Stimulated activated CD4-positive, alpha-beta T cell treated with anti-CD3 and anti-CD28 coated beads, Interleukin-4, amount 100 ng/mL, for 1 hour (primary cell): ENCODE measurements at places on chromosomes 6 and 20.

- no peak for DNase-seq
These were observed 18.1 kb upstream of the ASCC3 start for GRCh38 chr6:100899202-100899601.

- no peak for DNase-seq
These were observed 270.1 kb upstream of the ARID1B start for GRCh38 chr6:156507106-156507505.

- DNase-seq: no peak
These were observed 616.7 kb downstream of the PHF3 start for GRCh38 chr6:64252256-64252655.

GRCh38 chr6:82954356-82954755, 111.3 kb downstream of the UBE3D start:
- no peak for DNase-seq

DNA sequence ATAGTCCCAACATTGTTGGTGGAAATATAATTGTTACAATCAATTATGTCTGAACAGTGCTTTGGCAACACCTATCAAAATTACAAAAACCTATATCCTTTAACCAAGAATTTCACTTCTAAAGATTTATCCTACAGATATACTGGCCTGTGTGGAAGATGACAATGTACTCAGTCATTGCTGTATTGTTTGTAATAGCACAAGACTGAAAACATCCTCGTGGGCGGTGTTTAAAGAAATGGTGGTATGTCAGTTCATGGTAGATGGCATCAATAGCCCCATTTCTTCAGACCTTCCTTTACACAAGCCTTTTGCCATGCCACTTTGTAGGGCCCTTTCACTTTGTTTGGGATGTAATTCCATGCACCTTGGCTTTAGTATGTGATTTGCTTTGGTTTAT, 9.8 kb upstream of the TPBG start:
- DNase-seq: no peak

DNA sequence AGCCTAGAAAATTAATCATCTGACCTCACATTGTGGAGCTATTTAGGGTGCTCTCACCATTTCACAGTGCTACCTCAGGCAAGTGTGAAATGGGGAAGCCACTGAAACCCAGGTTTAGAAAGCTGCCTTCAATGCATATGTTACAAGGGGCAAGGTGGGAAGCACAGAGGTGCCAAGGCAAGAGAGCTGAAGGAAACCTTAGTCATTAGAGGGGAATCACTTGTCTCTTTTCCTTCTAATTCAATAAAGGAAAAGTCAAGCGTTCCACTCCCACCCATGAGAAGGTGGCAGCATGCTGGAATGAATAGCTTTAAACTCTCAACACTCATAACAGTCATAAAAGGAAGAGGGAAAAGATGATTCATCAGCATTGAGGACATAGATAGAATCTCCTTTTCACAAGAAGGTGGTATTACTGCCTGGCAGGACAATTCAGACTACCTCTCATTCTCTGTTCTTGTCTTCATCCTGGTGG, 251.9 kb upstream of the IRAK1BP1 start:
- no peak for DNase-seq

GRCh38 chr6:43946641-43947363, 176.8 kb downstream of the VEGFA start:
- no peak for DNase-seq

DNA sequence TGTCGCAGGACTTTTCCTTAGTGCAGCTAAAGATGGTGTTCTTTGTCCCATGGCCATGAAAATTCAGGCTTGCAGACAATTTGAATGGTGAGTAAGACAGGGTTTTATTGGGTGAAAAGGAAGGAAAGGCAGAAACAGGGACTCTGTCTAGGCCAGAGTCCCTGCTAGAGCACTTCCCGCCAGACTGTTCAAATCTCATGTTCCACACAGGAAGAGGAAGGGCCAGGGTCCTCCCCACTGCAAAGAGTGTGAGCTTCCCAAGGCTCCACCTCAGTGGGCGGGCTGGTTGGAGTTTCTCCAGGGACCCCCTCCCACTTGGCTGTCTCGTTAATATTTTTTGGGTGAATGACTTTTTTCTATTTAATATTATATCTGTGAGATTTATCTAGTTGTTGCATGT, 29.0 kb downstream of the COL19A1 start:
- no peak for DNase-seq

GRCh38 chr6:13908955-13909381, 15.8 kb upstream of the RNF182 start:
- DNase-seq: peak; percentile 16

- DNase-seq: no peak
These were observed 72.9 kb downstream of the PSMB1 start for GRCh38 chr6:170480050-170480692.

DNA sequence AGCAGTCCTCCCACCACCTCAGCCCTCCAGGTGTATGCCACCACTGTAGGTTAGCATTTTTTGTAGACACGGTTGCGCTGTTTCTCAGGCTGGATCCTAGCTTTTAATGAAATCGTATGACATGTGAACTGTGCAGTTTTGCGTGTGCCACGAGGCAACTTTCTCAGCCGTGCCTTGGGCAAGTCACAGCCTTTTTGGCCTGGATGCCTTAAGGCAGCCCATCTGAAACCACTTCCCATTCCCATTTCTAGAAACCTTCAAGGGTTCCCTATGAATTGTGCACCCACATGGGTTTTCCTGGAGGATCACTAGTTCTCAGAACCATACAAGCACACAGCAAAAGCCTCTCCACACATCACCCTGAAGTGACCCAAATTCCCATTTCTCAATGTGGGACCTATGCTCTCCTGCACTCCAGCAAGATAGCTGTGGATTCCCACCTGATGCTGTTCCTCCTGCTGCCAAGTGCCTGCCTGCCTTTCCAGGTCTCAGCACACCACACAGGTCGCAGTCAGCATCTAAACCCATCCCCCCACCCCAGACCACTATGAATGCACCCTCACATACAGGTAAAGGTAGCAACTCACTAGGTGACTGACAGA, 28.9 kb downstream of the SNX5 start:
- no peak for DNase-seq

GRCh38 chr20:26214991-26215390, 518.3 kb upstream of the ZNF337 start:
- DNase-seq: no peak

- no peak for DNase-seq
These were observed 73.4 kb upstream of the SIM1 start for GRCh38 chr6:100538086-100538485.

- no peak for DNase-seq
These were observed at the start of gene TRAPPC3L for GRCh38 chr6:116545651-116546050. TRAPPC3L (minus strand) TSS chr6:116545684; CDS start chr6:116545514, 170 bp downstream.

DNA sequence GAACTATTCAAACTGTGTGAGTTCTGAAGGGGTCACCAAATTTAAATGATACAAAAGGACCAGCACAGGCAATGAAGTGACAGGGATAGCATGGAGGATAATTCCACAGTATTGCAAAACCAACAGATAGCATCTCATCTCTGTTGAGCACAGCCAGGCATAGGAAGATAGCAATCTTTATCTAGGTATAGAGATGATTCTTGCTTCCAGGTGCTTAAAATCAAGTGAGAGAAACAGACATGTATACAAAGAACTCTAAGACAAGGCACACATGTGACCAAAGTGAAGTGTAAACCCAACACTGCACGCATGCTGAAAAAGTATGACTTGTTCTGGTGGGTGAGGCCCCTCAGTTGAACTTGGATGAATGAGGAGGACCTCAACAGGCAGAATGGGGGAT, 48.4 kb upstream of the ARMC2 start:
- no peak for DNase-seq

DNA sequence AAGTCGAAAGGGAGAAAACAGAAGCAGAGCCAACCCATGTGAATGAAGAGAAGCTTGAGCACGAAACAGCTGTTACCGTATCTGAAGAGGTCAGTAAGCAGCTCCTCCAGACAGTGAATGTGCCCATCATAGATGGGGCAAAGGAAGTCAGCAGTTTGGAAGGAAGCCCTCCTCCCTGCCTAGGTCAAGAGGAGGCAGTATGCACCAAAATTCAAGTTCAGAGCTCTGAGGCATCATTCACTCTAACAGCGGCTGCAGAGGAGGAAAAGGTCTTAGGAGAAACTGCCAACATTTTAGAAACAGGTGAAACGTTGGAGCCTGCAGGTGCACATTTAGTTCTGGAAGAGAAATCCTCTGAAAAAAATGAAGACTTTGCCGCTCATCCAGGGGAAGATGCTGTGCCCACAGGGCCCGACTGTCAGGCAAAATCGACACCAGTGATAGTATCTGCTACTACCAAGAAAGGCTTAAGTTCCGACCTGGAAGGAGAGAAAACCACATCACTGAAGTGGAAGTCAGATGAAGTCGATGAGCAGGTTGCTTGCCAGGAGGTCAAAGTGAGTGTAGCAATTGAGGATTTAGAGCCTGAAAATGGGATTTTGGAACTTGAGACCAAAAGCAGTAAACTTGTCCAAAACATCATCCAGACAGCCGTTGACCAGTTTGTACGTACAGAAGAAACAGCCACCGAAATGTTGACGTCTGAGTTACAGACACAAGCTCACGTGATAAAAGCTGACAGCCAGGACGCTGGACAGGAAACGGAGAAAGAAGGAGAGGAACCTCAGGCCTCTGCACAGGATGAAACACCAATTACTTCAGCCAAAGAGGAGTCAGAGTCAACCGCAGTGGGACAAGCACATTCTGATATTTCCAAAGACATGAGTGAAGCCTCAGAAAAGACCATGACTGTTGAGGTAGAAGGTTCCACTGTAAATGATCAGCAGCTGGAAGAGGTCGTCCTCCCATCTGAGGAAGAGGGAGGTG, 38.7 kb downstream of the ZBTB2 start:
- no peak for DNase-seq

DNA sequence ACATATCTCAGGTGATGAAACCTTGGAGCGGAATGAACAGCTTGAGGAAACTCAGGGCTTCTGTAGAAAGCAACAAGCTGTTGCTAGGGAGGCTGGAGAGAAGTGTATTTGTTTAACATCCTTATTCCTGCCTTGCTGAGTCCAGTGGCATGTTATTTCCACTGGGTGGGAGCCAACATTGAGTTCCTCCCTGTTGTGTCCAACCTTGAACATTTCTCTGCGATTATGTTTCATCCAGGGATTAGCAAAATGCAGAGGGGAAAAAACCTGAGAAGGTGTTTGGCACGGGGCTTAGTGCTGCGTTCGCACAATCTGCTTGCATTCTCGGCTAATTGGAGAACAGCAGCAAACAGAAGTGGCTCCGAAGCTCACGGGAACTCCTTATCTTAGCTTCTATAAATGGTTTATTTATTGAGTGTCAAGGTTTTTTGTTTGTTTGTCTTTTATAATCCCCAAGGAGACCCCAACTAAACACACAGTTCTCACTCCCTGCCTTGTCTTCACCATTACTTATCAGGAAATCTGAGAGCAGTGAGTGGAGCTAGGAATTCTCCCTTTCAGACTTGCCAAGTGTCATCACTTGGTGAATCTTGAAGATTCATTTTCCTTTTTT, 412.8 kb downstream of the CDC5L start:
- DNase-seq: no peak

DNA sequence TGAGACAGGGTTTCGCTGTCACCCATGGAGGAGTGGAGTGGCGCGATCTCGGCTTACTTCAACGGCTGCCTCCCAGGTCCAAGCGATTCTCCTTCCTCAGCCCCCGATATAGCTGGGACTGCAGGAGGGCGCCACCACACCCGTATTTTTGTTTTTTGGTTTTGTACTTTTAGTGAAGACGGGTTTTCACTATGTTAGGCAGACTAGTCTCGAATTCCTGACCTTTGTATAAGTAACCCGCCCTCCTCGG, 115.4 kb upstream of the BTN3A2 start:
- peak; percentile 29 for DNase-seq

DNA sequence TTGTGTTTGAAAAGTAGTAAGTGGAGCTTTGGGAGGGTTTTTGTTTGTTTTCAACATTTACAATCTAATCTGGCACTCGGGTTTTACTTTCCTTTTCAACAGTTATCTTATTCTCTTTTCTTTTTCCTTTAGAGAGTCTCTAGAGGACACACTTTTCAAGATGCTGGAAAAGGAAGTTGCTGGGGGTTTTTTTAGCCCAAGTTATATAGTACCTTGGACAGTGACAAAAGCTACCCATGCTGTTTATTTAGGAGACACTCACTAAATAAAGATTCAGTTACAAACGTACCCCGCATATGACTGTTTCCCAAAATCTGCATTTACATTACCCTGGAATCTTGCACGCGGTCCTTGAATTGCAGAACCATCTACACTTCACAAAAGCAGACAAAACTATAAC, 78.8 kb downstream of the MAP7 start:
- no peak for DNase-seq

GRCh38 chr6:104050455-104050854, 809.3 kb downstream of the HACE1 start:
- DNase-seq: no peak

DNA sequence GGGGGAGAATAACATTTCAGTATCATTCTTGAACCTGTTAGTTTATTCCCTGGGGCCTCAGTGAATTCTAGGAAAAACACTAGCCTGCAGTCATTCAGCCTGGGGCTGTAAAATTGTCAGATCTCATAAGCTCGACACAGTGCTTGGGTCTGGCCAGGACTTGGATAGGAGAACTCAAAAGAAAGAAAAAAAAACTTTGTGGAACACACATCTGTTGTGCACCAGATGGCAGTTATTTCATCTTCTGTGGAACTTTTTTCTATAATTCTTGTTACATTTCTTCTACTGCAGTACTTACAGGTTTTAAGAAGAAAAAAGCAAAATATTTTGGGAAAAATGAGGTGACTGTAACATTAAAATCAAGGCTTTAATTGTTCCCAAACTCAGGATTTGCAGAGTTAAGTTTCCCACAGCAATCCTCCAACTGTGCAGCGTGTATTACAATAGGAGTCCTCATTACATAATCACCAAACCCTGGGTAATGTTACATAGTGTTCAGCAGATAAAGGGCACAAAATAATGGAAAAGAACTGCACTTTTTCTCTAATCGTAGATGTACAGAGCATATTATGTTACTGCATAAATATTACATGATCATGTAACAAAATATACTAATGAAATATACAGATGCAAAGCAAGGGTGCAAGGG, 531.1 kb upstream of the CITED2 start:
- no peak for DNase-seq

DNA sequence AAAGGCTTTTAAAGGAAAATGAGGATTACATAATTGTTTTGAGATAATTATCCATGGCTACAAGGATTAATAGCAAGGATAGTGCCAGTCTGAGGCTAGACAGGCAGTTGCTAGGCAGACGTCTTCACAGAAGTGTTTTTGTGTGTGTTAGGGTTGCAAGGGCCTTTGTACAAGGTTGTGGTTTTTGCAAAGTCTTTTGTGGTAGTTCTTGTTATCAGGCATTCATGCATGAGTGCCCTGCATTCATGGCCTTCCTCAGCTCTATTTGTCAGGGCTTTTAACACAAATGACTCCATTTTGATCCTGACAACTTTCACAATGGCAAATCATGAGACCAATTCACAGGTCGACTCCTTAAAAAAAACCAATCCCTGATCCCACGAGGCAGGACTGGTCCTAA, 68.1 kb upstream of the TXNDC5 start:
- no peak for DNase-seq

DNA sequence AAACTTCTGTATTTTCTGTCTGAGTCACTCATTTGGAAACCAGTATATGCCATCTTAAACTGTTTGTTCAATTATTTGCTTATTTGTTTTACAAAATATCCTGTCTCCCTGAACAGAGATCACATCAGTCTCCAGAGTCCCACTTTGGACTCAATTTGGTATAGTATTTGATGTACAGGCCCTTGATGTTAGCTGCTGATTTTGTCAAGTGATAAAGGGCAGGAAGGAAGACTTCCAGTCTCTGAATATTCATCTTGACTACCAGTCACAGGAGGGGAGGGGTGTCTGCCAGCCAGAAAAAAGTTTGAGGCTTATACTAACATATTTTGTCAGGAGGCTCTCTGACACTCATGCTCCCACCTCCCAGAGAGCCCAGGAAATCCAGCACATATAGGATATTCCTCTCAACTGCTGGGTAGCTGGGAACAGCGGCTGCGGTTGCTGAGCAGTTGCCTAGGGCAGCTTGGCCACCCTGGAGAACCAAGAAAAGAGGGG, 376.8 kb upstream of the RUNX2 start:
- DNase-seq: no peak
